ENCODE measurements at places on chromosomes 7 and 10.

GRCh38 chr10:113384181-113384580 lies 168.7 kb upstream of the HABP2 start:
- DNase-seq = no peak

DNA sequence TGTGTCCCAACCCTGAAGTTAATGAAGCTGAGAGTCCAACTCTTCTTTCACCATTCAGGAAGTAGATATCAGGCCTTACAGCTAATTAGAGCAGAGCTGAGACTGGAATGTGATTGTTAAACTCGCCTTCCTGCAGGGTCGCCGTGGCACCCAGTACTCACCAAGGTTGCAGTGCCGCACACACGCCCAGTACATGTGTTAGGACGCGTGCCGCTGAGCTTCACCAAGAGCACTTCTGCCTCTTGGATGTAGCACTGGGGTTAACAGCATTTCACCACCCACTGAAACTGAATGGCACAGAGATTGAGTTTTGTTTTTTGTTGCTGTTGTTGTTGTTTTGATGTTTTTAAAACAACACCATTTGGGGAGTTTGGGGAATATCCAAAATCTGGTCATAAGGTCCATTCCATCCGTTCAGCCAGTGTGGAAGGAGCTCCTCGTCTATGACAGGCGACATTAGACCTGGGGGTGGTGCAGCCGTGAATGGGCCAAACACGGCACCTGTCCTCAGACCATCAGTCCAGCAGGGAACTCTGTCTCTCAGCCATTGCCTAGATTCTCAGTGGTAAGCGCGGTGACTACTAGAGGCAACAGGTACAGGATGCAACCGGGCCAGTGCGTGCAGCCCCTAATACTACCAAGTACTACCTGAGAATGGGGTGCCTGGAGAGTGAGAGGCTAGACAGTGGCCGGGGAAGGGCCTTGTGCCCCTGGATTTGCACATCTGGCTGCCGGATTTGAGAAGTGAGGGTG lies 21.9 kb downstream of the WIPI2 start:
- no peak for DNase-seq

DNA sequence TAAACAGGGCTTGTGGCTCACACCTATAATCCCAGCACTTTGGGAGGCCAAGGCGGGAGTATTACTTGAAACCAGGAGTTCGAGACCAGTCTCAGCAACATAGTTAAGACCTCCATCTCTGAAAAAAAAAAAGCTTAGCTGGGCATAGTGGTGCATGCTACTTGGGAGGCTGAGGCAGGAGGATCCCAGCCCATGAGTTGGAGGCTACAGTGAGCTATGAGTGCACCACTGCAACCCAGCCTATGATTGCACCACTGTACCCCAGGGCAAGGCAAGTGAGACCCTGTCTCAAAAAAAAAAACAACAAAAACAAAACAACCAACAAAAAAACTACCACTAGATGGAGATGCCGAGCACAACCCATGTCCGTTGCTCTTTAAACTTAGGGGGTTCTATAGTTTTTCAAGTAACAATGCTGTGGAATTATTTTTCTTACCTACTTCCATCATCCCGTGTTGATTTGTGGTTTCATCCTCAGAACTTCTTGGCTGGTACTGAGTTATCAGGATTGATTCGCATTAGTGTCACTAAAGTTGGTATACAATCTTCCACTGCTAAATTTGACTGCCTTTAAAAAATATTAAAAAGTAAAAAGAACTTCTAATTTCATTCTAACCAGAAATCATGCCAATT lies 12.2 kb upstream of the REPIN1 start:
- peak; percentile 56 for DNase-seq

DNA sequence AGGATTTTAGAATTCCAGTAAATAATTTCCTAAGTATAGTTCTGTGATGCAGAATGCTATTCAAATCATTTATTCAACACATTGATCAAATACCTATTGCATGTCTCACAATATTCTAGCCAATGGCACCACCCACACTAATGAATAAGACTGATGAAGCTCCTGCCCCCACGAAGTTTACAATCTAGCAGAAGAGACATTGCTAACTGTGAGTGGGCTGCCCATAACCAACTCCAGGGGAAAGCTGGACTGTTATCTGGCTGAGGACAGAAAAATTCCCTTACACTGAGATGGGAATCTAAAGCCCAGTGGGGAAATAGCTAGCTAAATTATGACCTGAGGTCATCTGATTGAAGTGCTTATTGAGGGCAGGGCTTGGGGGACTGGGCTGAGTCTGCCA lies 128.8 kb upstream of the LYZL2 start:
- no peak for DNase-seq

GRCh38 chr10:89887406-89887805 lies 186.0 kb downstream of the KIF20B start:
- no peak for DNase-seq

GRCh38 chr7:92246360-92247101 lies 757 bp downstream of the ANKIB1 start:
- DNase-seq = no peak

GRCh38 chr10:75472685-75473084 lies 41.3 kb downstream of the LRMDA start:
- no peak for DNase-seq

DNA sequence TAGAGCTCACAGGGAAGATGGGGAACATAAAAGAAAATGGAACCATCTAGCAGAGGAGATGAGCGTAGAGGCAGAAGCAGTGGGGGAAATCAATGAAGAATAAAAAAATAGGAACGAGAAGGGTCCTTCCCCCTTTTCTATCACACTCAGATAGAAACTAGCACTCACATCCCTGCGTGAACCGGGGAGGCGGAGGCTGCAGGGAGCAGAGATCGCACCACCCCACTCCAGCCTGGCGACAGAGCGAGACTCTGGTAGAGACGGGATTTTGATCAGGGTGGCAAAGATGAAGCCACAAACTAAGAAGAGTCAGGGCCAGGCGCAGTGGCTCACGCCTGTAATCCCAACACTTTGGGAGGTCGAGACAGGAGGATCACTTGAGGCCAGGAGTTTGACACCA lies 64.7 kb upstream of the ECHDC3 start:
- DNase-seq = no peak

DNA sequence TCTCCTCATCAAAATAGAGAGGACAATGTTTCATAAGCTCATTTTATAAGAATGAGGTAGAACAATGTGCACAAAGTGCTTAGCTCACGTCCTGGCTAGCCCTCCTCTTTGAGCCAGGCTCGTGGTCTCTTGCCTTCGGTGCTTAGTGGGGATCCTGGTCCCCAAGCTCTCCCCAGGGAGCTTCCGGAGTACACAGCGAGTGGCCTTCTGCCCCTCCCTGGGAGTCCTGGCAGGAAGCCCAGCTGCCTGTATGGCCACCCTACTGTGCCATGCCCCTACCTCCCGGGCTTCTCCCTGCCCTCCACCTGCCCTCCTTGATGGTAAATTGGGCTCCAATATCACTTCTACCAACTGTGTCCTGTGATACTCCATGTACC lies 868 bp downstream of the MYO1G start:
- DNase-seq = no peak

DNA sequence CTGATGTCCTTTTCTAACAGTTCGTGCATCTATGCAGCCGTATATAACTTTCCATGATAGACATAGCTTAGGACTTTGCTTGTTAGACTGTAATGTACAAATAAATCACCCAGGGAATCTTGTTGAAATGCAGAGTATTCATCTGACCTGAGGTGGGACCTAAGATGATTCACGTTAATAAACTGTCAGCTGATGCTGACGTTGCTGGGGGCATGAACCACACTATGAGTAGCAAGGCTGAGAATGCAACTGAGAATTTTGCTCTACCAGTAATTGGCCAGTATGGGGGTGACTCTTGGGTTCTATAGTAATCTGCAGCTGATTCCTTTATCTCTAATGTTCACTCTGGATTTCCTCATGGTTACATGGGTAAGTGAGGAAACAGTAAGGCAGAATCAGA lies 130.1 kb upstream of the MALRD1 start:
- DNase-seq = no peak

DNA sequence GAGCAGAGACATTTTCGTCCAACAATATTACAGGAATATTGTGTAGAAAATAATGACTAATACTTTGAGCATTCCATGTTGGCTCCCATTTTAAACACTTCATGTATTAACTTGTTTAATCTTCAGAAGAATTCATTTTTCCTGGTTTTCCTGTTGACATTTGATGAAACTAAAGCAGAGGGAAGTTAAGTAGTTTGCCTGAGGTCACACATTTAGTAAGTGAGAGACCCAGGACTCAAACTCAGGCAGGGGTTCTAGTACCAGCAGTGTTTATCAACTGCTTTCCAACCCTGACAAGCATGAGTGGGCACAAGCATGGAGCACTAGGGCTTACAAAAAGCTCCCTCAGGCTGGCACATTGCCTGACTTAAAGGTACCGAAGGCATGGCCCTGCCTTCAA lies 719.1 kb downstream of the AUTS2 start:
- peak; percentile 16 for DNase-seq

DNA sequence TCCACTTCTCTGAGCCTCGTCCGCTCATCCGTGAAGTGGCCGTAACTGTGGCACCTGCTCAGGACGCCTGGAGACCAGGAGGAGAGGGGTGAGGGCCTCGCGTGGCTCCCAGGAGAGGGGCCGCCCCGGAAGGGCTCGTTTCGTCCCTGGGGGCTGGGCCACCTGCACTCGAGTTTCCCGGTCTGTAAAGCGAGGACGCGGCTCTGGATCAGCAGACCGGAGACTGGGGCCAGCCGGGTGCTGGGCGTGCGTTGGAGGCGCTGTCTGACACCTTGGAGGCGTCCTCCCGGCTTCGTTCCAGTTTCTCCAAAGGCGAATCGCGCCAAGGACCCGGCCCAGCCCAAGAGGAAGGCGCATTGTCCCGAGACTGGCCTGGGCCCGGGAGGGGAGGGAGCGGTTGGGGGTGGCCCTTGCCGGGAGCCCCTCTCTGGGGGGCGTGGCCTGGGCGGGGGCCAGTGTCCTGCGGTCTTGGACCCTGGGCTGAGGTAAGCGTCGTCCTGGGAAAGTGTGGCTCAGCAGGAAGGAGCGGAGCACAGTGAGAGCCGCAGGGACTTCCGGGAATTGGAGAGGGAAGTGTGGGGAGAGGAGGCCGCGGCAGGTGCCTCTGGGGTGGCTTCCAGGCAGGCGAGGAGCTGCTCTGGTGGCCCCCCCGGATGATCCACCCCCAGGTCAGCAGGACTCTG lies 89.6 kb downstream of the FOXL3 start:
- no peak for DNase-seq

GRCh38 chr10:65952086-65952485 lies 973.8 kb upstream of the LRRTM3 start:
- no peak for DNase-seq

DNA sequence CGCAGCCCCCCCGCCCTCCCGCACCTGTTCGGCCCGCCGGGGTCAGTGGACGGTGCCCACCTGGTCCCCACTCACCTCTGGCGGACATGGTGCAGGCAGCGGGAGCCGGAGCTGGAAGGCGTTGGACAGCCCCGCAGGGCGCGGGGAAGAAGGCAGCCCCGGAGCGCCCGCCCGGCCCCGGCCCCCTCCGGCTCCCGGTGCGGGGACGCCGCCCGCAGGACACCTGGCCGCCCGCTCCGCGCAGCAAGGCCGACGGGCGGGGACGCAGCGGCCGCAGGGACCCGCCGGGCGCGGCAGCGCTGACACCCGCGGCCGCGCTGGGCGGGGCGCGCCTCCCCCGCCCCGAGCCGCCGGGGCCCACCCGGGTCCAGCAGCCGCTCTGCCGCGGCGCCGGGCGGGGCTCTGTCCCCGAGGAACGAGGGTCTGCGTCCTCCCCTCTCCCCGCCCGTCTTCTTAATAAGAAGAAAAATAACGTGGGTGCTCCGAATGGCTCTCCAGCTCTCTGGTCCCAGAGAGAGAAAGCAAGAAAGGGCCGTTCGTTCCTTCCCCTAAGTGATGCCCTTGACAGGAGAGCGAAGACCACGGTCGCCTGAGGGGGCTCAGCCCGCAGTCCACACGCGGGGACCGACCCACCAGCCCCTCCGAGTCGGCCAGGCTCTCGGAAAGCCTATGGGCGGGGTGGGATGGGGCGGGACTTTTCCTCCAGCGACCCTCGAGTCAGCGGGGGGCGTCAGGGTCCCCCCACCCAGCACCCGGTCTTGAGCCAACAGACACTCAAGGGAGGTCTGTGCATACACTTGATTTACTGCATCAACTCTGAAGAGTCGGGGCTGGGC lies 53.4 kb upstream of the FHIP2A start:
- DNase-seq = no peak

DNA sequence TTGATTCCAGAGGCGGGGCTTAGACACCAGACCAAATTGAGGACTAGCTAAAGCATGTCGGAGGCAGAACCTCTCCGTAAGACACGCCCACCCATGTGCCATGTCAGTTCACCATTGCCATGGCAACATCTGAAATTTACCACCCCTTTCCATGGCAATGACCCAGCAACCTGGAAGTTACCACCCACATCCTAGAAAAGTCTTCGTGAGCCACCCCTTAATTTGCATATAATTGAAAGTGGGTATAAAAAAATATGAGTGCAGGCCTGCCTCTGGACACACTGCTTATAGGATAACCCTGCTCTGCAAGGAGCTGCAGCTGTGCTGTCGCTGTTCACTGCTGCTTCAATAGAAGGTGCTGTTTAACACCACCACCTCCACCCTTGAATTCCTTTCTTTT lies 28.0 kb downstream of the TMEM270 start:
- DNase-seq = no peak

GRCh38 chr10:22628309-22628708 lies 86.1 kb downstream of the PIP4K2A start:
- DNase-seq = no peak

DNA sequence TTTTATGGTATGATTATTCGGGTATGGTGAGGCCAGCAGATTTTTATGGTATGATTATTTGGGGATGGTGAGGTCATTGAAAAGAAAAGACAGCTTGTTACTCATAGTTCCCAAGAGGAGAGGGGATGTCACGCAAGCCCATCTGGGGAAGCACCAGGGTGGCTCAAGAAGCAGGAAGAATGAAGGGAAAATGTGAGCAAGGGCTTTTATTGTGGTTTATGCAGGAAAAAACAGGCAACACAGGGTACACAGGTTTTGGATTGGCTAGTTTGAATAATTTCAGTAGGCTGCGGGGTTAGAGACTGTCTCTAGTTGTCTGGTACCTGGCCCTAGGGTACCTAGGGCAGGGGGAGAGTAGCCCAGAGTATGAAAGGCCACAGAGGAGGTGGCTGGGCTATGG lies 26.8 kb upstream of the DGKI start:
- no peak for DNase-seq

- no peak for DNase-seq
Observed at GRCh38 chr7:82841828-82842227, 320.9 kb downstream of the PCLO start.

- no peak for DNase-seq
Observed at GRCh38 chr10:115001506-115002381, 63.7 kb downstream of the TRUB1 start.
